A549 treated with Hydrocortisone at 1 μM for 4 hours (cell line): ENCODE measurements at places on chromosomes 1 and 21. TPM values are rescaled to one million over a fixed set of nuclear protein-coding genes. Genes with fewer than 3 reads are reported as not detected.

SLC26A9 gene
- 0.06 to 0.15 TPM (median 0.10 TPM) in 5 replicates for total RNA-seq

FAM167B gene
- 0.16 to 0.70 TPM (median 0.55 TPM) in 5 replicates for total RNA-seq

KRTAP12-2 gene
- total RNA-seq = not detected in 5 replicates

ATP1A4 gene
- total RNA-seq = not detected in 5 replicates

OTUD7B gene
- total RNA-seq = 8.7 to 13.3 TPM (median 12.0 TPM) in 5 replicates
